ENCODE measurements at places on chromosomes 7 and 10.

DNA sequence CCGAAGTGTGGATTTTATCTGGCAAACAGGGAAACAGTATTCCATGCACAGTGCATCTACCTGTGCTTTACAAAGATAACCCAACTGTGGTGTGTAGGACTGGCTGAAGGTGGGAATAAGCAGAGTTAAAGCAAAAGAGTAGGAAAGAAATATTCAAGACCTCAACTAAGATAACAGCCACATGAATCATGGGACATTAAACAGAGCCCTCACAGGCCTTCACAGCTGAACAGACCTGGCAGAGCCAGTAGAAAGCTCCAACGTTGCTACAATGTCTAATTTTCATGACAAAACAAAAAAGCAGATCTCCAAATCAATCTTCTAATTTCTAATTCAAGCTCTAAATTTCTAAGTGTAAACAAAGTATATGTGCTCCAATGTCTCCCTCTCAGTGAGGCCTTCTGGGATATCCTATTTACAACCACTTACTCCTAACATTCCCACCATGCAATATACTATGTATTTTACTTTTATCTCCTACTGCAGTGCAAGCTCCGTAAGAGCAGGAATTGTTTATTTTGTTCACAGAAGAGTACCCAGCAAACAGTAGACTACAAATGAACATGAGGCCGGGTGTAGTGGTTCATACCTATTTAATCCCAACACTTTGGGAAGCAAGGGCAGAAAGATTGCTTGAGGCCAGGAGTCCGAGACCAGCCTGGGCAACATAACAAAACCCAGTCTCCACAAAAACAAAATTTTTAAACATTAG is 63.5 kb downstream of the UBE2H start:
- DNase-seq: no peak

- DNase-seq: no peak
These were observed 70.9 kb downstream of the GCC1 start for GRCh38 chr7:127514499-127514898.

DNA sequence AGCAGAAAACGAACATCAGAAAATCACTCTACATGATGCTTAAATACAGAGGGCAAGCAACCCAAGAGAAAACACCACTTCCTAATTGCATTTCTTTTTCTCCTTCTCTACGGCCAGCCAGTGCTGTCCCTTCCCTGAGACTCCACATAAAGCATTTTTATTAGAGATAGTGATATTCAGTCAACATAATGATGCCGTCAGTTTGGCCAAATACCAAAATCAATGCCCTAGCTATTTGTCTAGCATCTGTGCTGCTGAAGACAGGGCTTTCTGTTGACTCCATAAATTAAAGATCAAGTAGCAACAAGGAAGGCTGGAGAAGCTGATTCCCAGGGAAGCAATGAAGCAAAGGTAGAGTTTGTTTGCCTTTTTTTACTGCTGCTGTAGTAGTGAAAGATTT is 1024.9 kb downstream of the REEP3 start:
- DNase-seq: no peak

- DNase-seq: peak; percentile 54
These were observed 6.4 kb downstream of the HEPACAM2 start for GRCh38 chr7:93219868-93220267.

DNA sequence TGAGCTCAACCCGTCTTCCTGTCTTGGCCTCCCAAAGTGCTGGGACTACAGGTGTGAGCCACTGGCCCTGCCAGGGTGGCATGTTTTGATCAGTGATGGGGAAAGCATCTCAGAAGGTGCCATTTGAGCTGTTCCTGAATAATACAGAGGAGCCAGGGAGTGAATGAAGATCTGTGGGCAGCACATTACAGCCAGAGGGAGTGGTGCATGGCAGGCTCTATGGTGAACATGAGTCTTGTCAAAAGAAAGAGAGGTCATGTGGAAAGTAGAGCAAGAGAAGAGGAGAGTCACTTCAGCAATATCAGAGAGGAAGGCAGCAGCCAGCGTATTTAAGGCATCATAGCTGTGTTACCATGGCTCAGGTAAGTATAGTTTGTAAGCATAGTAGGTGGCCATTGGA is 275.7 kb upstream of the LRGUK start:
- DNase-seq: no peak

GRCh38 chr10:68224810-68225209 is 7.1 kb downstream of the ATOH7 start:
- no peak for DNase-seq

GRCh38 chr7:158324397-158325360 is 262.9 kb downstream of the PTPRN2 start:
- no peak for DNase-seq

GRCh38 chr7:95686109-95686508 is 86.2 kb upstream of the DYNC1I1 start:
- DNase-seq: no peak

- DNase-seq: no peak
These were observed 60.2 kb downstream of the VCL start for GRCh38 chr10:74058071-74058470.

DNA sequence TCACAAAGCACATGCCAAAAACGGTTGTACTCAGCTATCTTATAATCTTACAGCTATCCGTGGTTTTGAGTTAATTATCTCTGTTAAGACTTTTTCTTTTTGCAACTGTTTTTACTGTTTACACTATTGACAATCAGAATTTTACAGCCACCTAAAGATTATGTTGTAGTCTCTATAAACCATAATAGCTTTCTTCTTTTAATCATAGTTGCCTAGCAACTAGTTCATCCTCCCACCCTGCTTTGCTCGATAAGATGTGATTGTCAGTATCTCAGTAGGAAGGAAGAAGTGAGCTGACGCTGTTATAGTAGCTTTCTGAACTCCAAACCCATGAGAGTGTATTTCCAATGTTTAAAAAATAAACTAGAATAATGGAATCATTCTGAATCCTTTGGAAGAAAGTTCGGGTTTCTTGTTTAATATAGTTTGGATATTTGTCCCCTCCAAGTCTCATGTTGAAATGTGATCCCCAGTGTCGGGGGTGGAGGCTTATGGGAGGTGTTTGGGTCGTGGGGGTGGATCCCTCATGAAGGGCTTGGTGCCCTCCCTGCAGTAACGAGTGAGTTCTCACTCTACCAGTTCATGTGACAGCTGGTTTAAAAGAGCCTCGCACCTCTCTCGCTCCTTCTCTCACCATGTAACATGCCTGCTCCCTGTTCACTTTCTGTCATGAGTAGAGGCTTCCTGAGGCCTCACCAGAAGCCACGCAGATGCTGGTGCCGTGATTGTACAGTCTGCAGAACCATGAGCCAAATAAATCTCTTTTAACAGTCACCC is 68.1 kb downstream of the SVOPL start:
- DNase-seq: no peak

- no peak for DNase-seq
These were observed 535.8 kb downstream of the PTPRN2 start for GRCh38 chr7:158051776-158052175.

DNA sequence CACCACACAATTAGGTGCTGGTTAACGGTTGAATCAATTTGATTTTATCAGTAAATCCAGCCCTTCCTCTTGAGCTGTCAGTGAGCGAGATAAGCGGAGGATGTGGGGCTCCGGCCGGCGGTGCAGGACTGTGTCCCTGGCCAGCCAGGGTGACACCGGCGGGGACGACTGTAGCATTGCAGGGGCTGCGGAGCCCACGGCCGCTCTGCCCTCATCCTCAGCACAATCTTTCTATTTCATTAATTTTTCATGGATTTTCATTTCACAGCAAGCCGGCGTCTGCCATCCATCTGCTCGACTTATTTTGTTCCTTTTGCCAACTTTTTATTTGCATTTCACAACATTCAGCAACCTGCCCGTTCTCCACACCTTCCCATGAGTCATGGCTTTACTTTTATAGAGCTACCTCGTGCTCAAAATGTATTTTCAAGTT is 4.7 kb downstream of the ADARB2 start:
- DNase-seq: no peak

GRCh38 chr10:4740471-4740870 is 85.5 kb upstream of the AKR1E2 start:
- DNase-seq: no peak

DNA sequence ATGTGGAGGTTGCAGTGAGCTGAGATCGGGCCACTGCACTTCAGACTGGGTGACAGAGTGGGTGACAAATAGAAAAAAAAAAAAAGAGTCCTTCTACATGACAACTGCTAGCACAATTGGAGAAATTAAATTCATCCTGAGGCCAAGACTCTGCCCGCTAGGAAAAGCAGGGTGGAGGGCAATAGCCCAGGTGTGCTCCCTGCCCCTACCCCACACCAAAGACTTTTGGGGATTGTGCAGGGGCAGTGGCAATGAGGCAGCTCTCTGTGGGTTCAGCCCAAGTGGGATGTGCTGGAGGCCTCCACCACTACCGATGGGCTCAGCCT is 61.3 kb downstream of the TMEM209 start:
- no peak for DNase-seq

GRCh38 chr10:59872892-59873463 is 33.4 kb downstream of the CCDC6 start:
- DNase-seq: peak; percentile 41

- DNase-seq: no peak
These were observed 418.9 kb downstream of the MDFIC start for GRCh38 chr7:115340828-115341227.

- no peak for DNase-seq
These were observed 24.9 kb downstream of the CYP2W1 start for GRCh38 chr7:1007901-1008300.

DNA sequence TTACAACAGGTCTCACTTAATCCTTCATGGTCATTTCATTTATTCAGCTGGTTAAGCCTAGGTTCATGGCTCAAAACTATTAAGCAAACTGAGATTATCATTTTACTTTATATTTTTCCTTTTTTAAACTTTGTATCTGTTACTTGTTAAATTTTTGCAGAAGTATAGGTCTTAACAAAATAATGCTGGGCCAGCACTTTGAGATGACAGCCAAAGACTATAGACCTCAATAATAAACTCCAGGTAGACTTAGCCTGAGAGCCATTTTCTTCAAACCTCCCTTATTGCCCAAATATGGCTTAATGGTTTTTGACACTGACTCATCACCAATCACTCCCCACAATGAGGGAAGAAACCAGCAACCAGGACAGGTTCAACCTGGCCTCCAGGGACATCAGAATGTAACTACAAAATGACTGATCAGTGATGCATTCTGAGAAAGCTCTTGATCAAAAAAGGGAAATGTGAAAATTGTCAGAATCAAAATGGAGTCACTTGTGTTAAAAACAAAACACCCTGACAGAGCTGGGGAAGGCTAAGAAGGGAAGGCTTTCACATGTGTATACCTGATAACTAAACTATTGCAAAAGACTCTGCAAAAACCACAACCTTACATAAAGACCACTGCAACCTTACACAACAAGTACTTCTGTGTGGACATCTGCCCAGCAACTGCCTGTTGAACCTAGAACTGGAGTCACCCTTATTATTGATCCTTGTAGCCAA is 2.1 kb upstream of the CCDC126 start:
- no peak for DNase-seq

DNA sequence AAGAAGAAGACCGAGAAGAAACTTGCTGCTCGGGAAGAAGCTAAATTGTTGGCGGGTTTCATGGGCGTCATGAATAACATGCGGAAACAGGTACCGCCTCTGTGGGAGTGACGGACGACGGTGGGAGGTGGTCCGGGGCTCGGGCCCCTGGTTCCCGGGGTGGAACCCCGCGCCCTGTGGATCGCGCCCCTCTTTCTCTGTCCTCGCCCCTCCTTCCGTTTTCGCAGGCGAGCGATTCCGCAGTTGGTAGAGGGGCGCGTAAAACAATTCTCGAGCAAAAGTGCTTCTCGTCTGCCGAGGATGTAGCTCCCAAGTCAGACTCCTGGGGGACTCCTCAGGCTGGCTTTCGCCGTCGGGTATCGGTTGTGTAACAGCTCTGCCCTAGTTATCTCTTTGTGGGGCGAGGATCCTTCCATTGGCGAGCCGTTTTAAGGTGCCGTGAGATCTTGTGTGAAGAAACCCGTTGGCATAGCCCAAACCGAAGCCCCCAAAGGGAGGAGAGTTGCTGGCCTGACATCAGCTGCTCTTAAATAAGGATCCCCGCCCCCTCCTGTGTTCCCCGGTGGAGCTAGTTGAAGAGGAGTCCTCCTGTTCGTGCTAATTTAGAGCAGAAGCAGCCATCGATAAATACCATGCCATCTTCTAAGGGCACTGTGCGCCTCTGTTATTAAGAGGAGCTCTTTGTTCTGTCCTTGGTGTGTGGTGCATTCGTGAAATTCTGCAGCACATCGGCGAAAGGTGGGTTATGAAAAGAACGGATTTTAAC is 655 bp downstream of the KLHL7 start:
- peak; percentile 66 for DNase-seq

DNA sequence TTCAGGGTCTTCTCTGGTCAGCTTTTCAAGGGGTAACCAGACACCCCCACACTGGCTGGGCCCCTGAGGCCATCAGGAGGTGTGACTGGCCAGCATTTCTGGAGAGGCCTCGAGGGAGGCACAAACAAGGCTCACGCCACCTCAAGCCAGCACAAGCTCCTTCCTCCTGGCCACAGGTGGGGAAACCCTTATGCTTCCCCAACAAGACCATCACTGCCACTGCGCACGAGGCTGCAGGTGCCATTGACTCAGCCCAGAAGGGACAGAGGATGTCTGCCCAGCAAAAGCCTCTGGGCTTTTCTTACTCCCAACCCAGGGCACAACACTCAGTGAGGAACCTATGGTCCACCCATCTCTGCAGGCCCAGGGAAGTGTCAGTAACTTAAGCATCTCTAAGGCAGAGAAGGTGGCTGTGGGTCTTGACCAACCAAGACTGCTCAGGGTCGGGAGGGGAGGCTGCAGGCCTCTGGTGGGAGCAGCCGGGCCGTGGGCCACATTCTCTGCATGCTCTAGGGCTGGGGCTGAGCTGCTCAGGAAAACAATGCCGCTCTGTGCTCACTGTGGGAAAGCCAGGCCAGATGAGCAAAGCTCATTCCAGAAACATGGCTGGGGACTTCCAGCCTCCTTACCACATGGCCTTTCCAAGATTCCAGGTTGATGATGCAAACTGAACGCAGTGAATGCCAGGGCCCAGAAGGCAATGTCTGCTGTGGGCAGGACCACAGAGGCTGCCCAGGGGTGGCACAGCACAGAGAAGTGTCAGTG is 24.2 kb upstream of the RASSF4 start:
- DNase-seq: no peak

GRCh38 chr10:132463333-132464255 is 66.6 kb downstream of the PWWP2B start:
- DNase-seq: no peak

GRCh38 chr7:15215616-15216015 is 313.1 kb upstream of the DGKB start:
- DNase-seq: no peak

- no peak for DNase-seq
These were observed 239.9 kb downstream of the ADRA2A start for GRCh38 chr10:111316722-111317212.

- DNase-seq: no peak
These were observed 38.9 kb upstream of the IL6 start for GRCh38 chr7:22688084-22688483.

DNA sequence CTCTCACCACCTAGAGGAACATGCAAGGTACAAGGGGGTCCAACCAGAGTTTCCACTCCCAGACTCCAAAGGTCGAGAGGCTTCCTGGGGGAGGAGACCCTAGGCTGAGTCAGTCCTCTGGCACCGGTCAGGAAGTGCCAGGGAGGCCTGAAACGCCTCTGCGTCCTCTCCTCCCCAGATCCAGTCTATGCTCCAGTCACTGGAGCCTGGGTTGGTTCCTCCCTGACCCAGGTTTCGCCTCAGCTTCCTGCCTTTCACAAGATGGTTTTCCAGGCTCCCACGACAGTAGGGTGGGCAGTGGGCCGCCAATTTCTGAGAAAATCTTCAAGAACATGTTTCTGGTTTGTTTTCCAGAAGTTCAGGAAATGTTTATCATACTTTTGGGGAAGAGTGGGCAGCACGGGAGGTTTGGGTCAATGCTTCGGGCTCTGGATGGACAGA is 30.0 kb downstream of the DUSP5 start:
- no peak for DNase-seq

GRCh38 chr7:142168746-142169145 is 57.2 kb downstream of the MGAM2 start:
- no peak for DNase-seq

All from hematopoietic multipotent progenitor cell treated with erythropoietin and hydrocortisone succinate and interleukin-3 and kit ligand, for 15 days (in vitro differentiated cells).